ENCODE measurements at places on chromosomes 4 and X.

DNA sequence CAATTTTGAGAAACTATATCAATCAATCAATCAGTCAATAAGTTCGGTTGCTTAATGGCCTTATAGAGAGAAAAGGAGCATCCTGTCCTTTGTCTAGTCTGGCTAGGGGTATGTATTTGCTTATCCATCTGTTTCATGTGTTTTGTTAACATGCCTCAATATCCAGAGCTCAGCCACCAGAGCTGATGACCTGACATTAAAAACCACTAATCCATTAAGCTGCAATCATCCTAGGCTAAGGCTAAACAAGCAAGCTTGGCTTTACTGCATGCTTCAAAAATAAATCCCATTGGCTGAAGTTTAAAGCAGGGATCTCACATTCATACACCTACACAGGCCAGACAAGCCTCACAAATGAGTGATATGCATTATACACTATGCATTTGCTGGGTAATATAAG lies 139.7 kb downstream of the INPP4B start:
- DNase-seq = no peak

DNA sequence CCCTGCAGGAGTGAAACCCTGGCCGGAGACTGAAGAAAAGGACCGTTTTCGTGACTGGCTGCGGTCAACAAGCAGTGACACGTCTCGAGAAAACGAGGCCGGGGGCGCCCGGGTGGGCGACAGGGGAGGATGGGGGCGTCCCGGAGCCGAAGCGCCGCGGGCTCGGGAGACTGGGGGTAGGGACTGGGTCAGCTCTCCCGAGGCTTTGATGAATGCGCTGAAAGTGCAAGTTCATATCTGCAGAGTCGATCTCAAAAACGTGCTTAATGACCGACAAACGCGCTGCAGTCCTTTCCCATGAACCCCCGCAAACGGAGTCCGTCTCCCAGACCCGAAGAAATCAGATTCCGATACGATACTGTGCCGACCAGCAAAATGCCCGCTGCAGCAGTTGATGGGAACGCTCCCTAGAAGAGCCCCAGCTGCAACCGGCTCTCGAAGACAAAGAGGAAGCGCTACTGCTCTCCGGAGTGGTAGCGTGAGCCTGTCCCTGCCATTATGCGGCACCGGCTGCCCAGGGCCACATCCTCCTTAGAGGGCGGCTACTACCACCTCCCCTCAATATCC lies 806 bp upstream of the CD99L2 start:
- no peak for DNase-seq

GRCh38 chrX:110442635-110443034 lies 84.0 kb downstream of the RTL9 start:
- DNase-seq = no peak

DNA sequence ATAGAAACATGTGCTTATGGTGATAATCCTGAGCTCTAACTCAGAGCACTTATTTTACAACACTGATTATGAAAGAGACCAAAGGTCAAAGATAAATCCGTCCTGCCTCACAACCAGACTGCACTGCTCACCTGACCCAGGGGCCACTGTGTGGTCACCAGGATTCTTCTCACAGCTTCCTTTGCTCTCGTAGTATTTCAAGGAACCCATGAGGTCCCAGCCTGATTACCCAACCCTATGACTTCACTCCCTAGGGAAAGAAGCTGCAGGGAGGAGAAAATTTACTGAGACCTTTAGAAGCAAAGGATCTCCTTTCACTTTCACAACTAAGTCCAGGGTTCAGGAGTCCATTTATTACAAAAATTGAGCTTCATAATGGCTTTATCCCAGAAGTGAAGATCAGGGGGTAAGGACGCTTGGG lies 9.6 kb downstream of the SLC25A5 start:
- no peak for DNase-seq

DNA sequence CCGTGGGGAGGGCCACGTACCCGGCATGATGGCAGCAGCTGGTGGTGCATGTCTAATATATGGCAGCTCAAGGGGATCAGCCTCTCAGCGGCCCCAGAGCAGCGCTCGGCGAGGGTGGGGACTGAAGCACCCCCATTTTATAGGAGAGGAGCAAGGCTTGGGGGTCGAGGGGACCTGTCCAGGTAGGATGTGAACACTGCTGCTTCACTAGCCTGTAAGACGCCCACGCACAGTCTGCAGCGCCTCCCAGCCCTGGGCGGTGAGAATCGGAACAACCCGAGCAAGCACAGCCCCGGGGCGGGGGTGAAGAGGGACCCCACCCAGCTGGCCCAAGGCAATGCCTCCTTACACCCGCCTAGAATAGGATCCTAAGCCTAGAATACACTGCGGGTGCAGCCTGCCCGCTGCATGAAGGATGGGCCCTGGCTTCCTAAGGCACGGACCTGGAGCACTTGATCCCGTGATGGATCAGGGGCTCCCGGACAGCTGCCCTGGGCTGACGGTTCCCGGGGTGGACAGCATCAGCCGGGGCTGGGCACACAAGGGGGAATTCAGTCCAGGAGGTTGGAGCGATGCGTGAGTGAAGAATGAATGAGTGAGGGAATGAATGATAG lies 17.6 kb downstream of the ADRA2C start:
- no peak for DNase-seq

DNA sequence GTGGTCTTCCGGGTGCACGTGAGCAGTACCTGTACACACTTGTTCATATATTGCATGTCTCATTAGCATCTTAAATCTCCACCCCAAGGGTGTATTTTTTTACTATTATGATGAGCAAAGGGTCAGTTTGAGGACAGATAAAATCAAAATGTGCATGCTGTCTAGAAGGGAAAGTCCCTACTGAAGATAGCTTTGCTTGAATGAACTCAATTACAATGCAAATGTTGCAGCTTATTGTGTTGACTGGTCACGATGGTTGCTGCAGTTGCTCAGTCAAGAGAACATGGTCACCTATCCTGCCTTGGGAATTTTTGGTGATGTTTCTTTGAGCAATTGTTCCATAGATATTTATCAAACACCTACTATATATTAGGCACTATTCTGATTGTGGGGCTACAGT lies 103.8 kb upstream of the MID1IP1 start:
- no peak for DNase-seq

DNA sequence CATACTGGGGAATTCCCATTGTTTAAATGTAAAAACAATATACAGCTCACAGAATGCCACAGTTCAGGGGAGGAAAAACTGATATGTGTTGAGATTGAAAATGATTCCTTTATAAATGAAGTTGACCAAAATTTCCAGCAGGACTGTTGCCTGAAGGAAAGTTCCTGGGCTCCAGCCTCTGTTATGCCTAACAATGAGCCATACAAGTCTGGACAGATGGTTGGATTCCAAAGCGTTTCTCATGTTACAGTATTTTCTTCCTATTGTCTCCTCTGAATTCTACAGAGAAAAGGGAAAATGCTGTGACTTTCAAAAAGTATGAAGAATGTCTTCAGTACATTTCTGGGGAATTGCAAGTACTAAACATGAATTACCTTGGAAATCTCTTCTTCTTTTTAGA lies 73.3 kb downstream of the ALPK1 start:
- no peak for DNase-seq

DNA sequence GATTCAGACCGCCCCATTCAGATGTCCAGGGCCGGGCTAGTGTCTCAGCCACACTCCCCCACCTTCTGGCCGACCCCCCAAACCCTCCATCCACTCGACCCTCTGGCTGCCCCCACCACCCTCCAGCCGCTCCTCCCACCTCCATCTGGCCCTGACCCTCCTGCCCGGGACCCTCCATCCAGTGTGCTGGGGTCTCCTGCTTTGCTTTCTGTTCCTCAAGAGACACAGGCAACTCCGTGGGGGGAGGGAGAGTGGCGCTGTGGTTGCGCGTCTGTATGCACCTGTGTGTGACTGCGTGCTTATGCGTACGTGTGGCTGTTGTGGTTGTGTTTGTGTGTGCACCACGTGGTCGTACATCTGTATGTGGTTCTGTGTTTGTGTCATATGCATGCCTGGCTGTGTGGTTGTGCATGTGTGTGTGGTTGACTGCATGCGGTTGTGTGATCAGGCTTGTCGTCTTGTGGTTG lies 33.3 kb downstream of the CPLX1 start:
- no peak for DNase-seq

GRCh38 chr4:762211-763190 lies 56.9 kb downstream of the PCGF3 start:
- DNase-seq = no peak

GRCh38 chr4:155187989-155188388 lies 20.4 kb upstream of the NPY2R start:
- no peak for DNase-seq

DNA sequence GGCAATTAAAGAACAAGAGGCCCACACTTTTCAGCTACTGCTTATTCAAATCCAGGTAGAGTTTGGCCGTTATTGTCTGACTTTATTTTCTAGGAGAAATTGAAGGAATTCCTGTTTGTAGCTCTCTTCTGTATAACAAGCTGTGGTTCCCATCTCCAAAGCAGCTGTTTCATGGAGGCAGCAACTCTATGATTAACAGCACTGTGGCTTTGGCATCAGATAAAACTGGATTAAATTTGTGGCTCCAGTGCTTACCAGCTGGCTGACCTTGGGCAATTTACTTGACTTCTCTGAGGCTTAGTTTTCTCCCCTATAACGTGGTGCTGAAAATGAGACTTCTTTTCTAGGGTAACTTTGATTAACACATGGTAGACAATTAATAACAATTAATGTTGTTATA lies 28.1 kb downstream of the SLC30A9 start:
- DNase-seq = no peak

DNA sequence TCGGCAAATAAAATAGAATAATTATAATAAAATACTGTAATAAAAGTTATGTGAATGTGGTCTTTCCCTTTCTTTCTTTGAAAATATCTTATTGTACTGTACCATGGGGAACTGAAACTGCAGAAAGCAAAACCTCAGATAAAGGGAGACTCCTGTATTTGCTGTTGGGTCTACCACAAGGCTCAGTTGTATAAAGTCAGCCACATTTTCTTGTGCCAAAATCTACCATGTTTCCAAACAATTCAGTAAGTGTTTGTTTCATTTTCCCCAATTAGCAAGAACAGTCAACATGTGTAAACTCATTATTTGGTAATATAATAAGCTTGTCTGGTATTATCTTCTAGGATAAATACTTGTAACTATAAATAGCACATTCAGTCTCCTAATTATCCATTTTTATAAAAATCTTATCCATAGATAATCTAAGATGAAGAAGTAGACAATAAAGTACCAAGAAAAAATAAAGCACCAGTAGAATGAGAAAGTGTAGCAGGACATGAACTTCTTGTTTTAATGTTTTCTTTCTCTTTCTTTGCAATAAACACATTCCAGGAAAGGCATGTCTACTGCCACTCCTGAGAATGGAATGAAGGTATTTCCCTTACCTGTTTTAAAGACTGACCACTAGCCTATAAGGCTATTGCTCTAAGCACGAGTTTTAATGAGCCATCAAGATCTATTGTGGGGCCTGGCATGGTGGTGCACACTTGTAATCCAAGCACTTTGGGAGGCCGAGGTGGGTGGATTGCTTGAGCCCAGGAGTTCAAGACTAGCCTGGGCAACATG lies 15.0 kb upstream of the OTUD4 start:
- DNase-seq = no peak

DNA sequence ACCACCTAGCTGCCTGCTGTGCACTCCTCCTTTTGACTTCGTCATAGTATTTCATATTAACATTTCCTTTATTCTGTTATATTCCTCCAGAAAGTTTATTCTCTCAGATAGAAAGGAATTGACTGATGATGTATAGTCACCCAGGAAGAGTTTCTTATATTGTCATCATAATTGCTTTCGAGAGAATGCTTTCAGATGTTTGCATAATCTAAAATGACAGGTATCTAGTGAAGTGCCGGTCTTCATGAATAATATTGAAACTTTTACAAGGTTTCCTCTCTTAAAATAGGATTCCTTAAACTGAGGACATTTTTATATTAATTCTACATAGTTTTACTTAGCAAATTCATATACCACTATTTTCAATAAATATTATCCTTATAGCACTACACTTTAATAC lies 10.1 kb downstream of the SEC24D start:
- DNase-seq = no peak

- DNase-seq = no peak
Measured at GRCh38 chr4:147809211-147809610, 77.3 kb downstream of the ARHGAP10 start.

GRCh38 chrX:35499071-35499862 lies 298.9 kb upstream of the MAGEB16 start:
- no peak for DNase-seq

- DNase-seq = no peak
Measured at GRCh38 chr4:972651-973424, 531 bp downstream of the DGKQ start.

- no peak for DNase-seq
Measured at GRCh38 chr4:133465022-133465421, 315.9 kb downstream of the PCDH10 start.

- no peak for DNase-seq
Measured at GRCh38 chrX:139179592-139179991, 350.9 kb upstream of the F9 start.

- no peak for DNase-seq
Measured at GRCh38 chr4:80709082-80709869, 321.2 kb upstream of the BMP3 start.

GRCh38 chrX:1418901-1419544 lies 27.1 kb upstream of the SLC25A6 start:
- no peak for DNase-seq

DNA sequence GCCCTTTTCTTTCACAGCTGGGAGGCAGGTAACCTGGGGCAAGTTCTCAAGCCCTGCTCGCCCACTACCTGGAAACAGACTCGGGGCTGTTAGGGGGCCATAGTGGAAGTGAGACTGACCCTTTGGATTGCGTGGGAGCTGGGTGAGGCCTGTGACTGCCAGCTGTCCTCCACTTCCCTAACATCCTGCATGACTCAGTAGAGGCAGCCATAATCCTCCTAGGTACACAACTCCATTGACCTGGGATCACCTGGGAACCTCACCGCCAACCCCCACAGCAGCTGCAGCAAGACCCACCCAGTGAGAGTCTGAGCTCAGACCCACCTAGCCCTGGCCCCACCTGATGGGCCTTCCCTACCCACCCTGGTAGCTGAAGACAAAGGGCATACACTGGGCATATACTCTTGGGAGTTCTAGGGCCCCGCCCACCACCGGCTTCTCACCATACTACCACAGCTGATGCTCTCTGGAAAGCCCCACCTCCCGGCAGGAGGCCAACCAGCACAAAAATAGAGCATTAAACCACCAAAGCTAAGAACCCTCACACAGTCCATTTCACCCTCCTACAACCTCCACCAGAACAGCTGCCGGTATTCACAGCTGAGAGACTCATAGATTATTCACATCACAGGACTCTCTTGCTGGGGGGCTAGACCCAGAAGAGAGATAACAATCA lies 61.1 kb upstream of the DCTD start:
- DNase-seq = no peak

GRCh38 chrX:11557120-11557519 lies 108.6 kb downstream of the ARHGAP6 start:
- peak; percentile 7 for DNase-seq

DNA sequence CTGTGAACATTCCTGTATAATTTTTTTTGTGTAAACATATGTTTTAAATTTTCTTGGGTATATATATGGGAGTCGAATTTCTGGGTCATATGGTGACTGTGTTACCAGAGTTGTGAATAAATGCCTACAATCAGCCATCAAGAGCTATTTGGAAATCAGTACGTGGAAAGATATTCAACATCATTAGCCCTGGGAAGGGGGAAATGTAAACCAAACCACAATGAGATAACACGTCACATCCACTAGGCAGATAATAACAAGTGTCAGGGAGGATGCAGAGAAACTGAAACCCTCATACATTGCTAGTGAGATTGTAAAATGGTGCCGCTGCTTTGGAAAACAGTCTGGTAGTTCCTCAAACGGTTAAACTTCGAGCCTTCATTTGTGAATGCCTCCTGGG lies 43.9 kb downstream of the LUZP4 start:
- no peak for DNase-seq

Measured in amniotic stem cell (primary cell).